ENCODE measurements at places on chromosomes 6 and 20.

- DNase-seq, result no peak
These were observed 104.9 kb downstream of the FYN start for GRCh38 chr6:111768431-111768770.

DNA sequence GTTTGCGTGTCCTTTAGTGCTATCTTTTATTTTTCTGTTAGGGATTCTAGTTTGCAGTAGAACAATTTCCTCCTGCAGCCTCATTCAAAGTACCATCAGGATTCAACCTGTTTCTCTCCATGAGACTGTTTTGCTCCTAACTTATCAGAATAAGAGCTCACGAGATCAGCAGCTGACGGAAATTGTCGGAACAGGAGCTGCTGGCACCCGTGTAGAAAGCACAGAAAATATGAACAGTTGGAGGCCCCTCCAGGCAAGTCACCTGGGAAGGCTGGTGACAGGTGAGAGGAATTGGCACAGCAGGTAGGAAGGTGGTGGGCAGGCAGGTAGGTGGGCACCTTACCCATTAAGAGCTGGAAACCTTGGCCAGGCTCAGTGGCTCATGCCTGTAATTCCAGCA lies 368.6 kb downstream of the CDH26 start:
- no peak for DNase-seq

GRCh38 chr6:26524722-26525370 lies 13.3 kb upstream of the HMGN4 start:
- DNase-seq, result no peak

DNA sequence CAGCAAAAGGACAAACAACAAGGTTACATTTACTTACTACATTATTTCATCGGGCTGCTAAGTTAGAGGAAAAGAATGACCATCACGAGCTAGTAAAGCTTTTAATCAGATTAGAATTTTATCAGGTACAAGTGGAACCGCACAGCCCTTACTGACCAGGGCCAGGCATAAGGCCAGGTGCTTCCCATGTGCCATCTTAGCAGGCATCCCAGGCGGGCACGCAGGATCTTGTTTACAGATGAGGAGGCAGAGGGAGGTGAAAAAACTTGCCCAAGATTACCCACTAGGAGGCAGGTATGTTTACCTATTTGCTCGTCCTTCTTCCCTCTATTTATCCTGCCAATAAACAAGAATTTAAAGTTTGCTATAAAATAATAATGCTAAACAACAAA lies 10.7 kb downstream of the EZR start:
- DNase-seq, result no peak

DNA sequence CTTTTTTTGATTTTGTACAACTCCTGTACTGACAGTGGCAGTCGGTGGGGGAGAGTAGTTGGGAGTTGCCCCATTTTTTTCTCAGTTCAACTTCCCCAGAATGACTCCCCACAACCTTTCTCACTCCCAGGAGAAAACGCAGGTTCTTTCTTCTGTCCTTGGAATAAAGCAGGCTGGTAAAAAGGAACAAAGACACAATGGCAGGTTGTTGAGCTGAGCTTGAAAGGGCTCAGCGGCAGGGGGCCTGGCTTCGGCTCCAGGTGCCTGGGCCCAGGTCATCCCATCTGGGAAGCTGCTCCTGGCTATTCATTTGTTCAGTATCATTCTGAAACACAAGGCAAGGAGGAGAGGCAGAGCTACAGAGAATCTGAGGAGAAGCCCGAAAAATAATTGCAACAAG lies 46.2 kb downstream of the PROKR2 start:
- no peak for DNase-seq

GRCh38 chr20:33673410-33674293 lies 576 bp downstream of the NECAB3 start:
- DNase-seq, result no peak

- no peak for DNase-seq
These were observed 13.9 kb downstream of the FOXO3 start for GRCh38 chr6:108574457-108575141.

DNA sequence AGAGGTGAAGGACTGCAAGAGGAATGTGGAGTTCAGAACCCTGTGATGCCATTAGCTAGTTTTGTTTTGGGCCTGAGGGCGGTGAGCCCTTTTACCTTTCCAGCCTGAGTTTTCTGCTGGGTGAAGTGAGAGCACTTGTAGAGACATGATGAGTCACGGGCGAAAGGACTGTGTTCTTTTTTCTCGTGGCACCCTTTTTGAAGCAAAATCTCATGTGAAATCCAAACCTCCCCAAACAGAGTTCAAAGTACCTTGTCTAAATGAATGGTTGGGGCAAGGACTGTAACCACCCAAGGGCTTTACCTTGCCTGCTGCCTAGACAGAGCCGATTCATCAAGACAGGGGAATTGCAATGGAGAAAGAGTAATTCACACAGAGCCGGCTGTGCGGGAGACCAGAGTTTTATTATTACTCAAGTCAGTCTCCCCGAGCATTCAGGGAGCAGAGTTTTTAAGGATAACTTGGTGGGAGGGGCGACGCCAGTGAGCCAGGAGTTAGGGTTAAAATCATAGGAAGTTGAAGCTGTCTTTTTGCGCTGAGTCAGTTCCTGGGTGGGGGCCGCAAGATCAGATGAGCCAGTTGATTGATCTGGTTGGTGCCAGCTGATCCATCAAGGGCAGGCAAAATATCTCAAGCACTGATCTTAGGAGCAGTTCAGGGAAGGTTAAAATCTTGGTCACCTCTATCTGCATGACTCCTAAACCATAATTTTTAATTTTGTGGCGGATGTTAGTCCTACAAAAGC lies 25.8 kb downstream of the SAMD5 start:
- DNase-seq, result no peak

DNA sequence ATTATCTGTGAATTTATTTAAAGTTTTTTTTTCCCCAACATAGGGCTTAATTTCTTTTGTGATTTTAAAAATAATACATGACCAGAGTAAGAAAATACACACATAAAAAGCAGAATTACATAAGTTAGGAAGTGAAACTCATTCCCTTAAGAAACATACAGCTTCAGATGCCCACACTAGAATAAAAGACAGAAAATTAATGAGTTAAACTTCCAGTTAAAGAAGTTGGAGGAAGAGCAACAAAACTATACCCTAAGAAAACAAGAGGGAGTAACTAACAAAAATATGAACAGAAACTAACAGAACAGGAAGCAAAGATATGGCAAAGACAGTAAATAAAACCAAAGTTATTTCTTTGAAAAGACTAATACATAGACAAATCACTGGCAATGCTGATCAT lies 107.6 kb upstream of the CEP85L start:
- no peak for DNase-seq

DNA sequence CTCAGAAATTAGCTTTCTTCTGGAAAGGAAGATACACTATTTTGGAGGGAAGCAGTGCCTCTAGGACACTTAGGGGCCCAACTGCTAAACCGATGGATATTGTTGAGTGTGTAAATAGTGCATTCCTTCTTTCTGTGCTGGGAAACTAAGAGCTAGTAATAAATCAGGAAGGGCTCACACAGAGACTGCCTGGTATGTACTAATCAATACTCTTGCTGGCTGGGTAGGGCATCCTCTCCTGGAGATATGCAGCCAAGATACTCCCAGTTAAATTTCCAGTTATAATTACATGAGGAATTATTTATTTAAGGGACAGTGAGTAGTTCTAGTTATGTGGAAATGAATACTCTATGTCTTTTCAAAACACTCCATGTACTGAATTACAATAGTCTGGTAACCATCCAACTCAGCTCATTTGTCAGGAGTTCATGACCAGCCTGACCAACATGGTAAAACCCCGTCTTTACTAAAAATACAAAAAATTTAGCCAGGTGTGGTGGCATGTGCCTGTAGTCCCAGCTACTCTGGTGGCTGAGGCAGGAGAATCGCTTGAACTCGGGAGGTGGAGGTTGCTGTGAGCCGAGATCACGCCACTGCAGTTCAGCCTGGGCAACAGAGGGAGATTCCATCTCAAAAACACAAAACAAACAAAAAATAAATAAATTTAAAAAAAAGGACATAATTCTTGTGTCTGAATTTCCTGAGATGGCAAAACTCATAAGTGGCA lies 100.0 kb downstream of the OR2B2 start:
- DNase-seq, result no peak

GRCh38 chr6:128560966-128561365 lies 40.6 kb upstream of the PTPRK start:
- no peak for DNase-seq

GRCh38 chr6:103715269-103715668 lies 1144.5 kb downstream of the HACE1 start:
- no peak for DNase-seq

GRCh38 chr6:1285956-1286355 lies 25.9 kb upstream of the FOXQ1 start:
- no peak for DNase-seq

GRCh38 chr6:19999319-20000191 lies 162.4 kb downstream of the ID4 start:
- no peak for DNase-seq

GRCh38 chr20:4256874-4257273 lies 241.5 kb upstream of the RNF24 start:
- DNase-seq, result no peak

DNA sequence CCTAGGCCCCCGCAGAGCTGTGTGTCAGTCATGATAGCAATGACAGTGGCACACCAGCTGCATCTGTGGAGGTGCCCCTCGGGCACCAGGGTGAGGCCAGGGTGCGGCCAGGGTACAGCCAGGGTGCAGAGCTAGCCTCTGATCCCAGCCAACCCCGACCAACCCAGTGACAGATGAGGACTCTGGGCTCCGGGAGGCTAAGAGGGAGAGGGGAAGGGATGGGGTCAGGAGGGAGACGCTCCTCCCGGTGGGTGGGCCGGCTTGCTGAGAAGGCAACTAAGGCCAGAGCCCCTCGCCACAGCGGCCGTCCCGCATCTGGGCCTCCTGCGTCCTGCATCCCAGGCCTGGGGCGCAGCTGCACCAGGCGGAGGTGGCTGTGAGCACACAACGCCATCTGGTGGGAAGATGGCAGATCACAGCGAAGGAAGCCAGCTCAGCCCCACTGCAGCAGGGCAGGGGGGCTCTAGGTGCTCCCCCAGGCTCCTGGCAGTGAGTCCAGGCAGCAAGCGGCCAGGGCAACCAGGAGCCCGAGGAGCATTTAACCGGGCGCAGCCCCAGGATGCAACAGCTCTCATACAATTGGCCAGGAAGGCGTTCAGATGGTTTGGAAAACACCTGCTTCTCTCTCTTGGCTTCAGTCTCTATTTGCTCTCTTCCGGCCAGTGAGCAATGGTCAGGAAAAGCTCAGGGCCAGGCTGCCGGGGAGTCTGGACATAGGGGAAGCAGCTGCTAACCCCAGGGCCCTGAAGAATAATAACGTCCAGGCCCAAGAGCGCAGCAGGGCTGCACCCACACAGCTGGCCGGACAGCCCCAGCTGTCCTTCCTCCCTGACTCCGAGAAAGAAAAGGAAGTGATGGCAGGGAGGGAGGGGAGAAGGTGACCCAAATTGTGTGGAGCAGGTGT lies 169.4 kb downstream of the TAF4 start:
- no peak for DNase-seq

GRCh38 chr20:77231-77630 lies 10.2 kb upstream of the DEFB125 start:
- DNase-seq, result no peak

GRCh38 chr6:25961619-25962148 lies 918 bp upstream of the TRIM38 start:
- no peak for DNase-seq

- no peak for DNase-seq
These were observed 26.3 kb upstream of the NNAT start for GRCh38 chr20:37494796-37495195.

GRCh38 chr6:126020305-126021050 lies 34.1 kb downstream of the TRMT11 start:
- no peak for DNase-seq

DNA sequence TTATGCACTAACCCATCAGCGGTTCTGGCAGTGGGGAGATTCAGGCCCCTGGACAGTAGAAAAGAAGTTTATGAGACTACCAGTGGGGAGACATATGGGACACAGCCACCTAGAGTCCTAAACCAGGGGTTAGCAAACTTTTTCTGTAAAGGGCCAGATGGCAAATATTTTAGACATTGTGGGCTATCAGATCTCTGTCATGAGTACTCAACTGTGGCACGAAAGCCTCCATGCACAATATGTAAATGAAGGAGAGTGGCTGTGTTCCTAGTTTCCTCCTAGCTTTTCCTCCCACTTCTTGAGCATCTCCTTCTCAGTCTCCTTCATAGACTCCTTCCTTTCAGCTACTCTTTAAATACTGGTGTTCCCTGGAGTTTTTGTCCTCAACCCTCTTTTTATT lies 3.3 kb upstream of the HLA-DMA start:
- no peak for DNase-seq

DNA sequence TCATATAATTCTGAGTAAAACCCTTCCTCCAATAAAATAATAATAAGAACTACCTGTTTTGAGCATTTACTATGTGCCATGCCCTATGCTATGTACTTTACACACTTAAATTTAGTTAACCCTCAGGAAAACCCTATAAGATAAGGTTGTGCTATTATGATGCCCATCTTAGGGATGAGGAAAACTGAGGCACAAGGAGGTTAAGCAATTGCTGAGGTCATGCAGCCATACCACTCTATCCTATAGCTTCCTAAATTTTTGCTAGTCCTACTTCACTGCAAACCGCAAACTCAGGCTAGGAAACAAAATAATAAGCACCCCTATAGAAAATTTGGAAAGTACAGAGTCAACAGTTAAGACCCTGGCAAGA lies 38.9 kb upstream of the GFOD1 start:
- DNase-seq, result no peak

GRCh38 chr20:3797226-3797545 lies 1.1 kb downstream of the CDC25B start:
- DNase-seq, result no peak

GRCh38 chr6:93848031-93848742 lies 428.8 kb upstream of the EPHA7 start:
- DNase-seq, result no peak

DNA sequence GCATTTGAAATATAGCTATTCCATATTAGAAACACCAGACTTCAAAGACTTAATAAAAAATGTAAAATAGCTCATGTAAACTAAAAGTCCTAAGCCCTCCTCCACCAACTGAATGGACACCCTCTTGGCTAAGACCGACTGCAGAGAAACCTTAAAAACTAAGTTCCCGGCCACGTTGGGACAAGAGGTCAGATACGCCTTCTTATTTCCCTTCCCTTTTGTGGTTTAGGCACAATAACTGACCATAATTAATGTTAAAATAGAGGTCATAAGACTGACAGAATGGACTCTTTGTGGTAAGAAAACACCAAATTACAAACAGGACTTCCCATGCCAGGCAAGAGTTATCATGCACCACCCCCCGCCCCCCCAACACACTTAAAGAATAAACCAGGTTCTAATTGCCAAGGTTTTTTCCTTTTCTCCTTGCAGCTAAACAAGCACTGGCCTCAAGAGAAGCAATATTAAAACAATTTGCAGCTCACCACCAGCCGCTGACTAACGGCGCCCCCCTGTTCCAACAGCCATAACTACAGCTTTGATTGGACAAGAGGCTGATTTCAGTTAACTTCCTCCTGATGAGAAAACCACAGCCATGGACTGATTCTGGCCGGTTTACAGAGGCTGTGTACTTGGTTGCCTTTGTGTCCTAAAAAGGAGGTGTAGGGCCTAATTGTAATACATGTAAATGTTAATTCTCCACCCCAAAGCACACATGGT lies 10.7 kb upstream of the LAMP5 start:
- no peak for DNase-seq

GRCh38 chr6:77650098-77650663 lies 2.7 kb upstream of the MEI4 start:
- DNase-seq, result no peak

- DNase-seq, result no peak
These were observed 18.4 kb upstream of the NNAT start for GRCh38 chr20:37502654-37503053.

- peak; percentile 2 for DNase-seq
These were observed 33.7 kb downstream of the SLC9A8 start for GRCh38 chr20:49846206-49846807.

Data from GF-D8 (cell line).